ENCODE measurements at places on chromosomes 4 and X.

- DNase-seq, result no peak
These were observed 34.9 kb downstream of the SEL1L3 start for GRCh38 chr4:25827897-25828296.

DNA sequence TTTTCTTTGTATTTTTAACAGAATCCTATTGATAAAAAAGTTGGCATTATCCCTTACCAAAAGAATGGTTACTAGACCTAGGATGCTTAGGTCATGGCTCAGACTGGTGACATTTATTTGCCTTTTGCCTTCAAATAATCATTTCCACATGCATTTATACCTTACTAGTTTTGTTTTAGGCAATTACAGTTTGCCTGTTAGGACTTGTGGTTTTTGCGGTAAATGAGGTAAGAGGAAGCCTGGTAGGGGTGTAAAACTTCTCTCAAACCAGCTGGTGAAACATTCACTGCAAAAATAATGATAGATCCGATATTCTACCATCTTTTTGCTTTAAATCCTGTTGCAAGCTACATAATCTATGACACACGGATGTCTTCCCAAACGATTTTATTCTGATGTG, 12.1 kb downstream of the LAMP2 start:
- DNase-seq, result no peak

DNA sequence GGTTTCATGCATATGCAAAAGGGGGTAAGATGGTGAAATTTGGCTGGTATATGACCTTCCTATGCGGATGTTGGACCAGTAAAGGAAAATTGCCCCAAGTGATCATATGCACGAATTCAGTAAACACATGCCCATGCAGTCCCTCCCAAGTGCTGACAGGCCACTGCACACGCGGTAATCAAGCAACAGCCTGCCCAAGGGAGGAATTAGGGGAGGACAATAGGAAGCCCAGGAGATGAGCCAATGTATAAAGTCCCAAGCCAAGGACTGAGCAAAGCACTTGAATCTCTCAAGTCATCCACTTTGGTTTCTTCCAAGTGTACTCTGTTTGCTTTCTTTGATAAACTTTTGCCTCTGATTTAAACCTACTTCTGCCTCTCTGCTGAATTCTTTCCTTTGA, 21.1 kb downstream of the MAGEB16 start:
- DNase-seq, result no peak

DNA sequence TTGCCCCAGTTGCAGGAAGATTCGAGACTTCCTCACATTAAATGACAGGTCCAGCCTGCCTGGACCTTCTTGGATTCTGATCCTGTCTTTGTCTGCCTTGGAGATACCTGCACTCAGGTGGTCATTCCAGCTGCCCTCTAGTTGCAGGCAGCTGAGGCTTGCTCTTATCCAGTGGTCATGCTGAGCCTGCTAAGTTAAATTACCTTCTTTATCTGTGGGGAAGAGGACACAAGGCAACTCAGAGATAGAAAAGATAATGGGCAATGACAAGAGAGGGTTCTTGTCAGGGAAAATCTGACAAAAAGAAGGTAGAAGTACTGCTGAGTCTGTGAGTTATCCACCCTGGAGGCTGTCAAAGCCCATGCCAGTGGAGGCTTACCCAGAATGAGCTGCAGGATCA, 401.4 kb downstream of the MID1IP1 start:
- no peak for DNase-seq

DNA sequence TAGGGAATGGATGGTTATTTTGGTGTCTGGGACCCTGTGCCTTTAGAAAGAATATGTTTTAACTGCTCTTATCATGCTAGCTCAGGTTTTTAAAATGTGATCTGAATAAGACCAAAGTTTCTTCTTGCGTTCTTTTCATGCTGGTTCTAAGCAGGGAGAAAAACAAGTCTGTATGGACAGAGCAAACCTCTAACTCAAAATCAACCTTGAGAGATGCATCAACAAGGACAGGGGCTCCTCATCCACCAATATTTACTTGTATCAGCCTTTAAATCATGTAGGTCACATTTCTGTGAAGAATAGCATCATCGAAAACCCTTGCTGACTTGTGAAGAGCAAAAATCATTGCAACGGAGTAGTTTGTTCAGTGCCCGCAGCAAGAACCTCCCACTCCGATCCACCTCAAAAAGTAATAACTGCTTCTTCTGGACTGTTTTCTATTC, 1.2 kb downstream of the ATP10D start:
- DNase-seq, result no peak

GRCh38 chr4:104577405-104577804, 82.7 kb upstream of the CXXC4 start:
- DNase-seq, result no peak

DNA sequence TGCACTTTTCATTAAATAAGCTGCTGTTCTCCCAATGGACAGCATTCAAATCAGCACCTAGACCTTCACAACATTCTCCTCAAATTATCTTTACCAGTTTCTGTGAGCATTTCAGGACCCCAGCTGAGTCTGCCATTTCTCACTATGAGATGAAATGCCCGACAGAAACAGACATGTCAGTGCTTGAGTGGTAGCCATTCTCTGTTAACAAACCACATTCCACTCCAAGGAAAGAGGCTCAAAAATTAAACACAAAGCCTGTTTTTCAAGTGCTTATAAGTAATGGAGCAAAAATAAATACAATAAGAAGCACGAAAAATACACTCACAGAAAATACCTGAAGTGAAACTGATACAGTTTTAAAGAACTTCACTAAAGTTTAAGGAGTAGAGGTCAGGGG, 320.2 kb upstream of the PRPS2 start:
- no peak for DNase-seq

- no peak for DNase-seq
These were observed 2.7 kb upstream of the PHKA1 start for GRCh38 chrX:72716766-72717165.

DNA sequence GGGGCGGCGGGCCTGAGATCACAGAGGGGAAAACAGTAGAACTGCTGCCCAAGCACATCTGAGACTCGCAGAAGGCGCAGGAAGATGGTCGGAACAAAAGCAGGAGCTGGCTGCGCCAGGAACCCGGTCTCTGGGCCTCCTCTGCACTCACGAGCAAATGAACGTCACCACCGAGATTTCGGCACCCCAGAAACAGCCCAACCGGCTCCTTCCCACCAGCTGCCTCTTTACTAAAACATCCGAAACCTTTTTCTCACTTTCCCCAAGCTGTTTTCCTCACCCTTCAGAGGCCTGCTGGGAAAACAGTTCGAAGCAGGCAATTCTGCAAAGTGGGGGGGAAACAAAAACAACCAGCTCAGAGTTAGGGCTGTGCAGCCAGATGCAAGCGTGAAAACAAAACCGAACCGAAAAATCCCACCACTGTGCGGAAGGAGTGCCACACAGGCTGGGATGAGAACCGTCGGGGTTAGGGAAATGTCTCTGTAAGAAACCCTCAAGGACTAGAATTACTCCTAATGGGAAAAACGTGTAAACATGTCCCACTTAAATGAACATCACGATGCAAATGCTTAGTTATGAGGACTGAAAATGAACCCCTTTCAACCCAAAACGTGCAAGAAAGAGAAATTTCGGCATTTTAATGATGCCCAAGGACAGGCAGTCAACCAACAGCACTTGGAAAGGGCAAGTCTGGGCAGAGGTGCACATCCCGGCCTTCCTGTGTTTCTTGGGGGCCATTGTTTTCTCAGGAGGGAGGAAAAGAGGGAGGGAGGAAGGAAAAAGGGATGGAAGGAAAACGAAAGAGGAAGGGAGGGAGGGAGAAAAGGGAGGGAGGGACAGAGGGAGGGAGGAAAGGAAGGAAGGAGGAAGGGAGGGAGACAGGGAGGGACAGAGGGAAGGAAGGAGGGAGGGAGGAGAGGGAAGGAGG, 15.8 kb downstream of the DHRSX start:
- no peak for DNase-seq

- peak; percentile 26 for DNase-seq
These were observed 11.8 kb upstream of the HSD17B10 start for GRCh38 chrX:53445977-53446376.

DNA sequence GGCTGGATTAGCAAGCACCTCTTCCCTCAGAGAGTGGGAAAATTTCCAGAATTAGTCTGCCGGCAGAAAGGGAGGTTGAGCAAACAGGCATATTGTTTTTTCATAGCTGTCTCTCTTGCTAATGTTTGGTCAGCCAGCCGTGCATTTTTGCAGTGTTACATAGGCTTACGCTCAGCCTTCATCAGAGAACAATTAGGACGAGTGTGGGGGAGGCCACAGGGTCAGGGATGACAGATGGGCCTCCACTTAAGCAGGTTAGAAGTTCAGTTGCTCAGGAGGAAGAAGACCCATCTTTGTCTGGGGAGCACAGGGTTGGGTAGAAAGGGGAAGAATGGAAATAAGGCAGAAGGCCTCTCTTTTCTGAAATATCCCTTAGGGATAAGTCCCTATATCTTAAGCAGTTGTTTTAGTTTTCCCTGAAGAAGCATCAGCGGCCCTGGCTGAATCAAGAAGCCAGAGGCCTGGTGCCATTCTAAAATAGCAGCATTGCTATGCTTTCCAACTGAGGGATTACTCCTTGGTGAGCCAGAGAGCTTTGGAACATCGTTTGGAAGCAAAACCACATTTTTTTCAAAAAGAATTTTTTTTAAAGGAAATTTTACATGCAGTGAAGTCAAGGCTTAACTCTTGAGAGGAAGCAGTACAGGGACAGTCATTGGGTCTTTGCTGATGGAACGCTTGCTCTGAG, 118.8 kb downstream of the SMIM20 start:
- no peak for DNase-seq

GRCh38 chr4:85637778-85638177, 162.8 kb downstream of the ARHGAP24 start:
- no peak for DNase-seq

GRCh38 chrX:110675886-110676285, 119.7 kb downstream of the CHRDL1 start:
- DNase-seq, result no peak

DNA sequence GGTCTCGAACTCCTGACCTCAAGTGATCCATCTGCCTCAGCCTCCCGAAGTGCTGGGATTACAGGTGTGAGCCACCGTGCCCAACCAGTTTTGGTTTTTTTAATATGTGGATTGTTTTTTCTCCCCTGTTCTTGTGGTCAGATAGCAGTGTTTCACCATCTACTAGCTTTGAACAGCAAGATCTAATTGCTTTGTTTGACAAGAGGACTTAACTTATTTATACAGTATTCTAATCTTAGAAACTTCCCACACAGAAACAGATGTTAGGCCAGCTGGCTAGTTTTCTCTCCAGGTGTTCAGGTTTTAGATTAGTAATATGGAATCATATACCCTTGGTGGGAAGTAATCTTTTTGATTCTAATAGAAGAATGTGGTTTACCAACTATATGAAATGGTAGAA, 12.9 kb downstream of the ING2 start:
- no peak for DNase-seq

DNA sequence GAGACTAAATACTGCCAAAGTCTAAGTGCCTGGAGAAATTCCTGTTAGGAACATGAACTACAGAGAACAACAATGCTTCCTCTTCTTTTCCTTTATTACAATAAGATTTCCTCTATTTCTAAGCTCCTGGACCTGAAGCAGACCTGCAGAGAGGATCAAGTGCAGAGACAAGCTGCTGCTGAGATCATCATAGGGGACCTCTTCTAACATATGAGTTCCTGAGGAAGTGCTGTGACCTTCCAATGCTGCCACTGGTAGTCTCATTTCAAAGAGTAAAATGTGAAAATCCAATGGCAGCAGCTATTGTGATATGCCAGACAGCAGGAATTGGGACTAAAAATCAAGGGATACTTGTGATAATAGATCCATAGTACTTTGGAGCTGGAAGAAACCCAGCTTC, 28.0 kb downstream of the CCNG2 start:
- DNase-seq, result no peak

DNA sequence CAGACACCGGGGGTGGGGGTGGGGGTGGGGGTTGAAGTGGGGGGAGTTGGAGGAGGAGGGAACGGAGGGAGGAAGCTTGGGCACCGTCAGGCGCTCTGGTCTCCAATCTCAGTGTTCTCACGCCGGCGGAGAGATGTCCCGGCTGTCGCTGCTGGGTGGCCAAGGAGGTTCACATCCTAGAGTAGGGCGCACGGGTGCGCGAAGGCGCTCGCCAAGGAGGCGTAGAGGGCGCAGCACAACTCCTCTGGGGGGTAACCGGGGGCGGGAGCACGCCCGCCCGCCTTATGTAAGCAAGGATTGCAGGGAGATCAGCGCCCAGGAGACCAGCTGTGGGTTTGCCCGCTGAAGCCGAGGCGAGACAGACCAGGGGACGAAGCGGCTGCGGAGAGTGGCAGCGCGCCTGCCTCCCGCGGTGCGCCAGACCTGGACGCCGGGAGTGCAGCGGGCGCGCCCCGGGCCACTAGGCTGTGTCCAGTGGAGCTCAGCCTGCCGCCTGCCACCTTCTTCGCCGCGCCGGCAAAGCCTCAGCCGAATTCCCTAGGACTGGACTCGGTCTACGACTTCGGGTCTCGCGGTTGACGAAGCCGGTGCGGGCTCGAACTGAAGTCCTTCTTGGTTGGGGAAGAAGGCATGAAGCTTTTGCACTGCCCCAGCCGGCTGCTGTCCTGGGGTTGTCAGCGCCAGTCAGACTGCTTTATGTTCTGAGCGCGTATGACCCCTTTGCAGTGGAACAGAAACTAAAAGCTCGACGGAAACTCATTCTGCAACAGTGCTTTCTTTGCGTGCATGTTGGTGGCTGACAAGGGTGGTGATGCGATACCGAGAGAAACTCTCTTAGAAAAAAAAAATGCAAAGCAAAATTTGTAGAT, 707 bp upstream of the UNC5C start:
- no peak for DNase-seq

GRCh38 chr4:45409536-45409935, 683.2 kb upstream of the GNPDA2 start:
- no peak for DNase-seq

DNA sequence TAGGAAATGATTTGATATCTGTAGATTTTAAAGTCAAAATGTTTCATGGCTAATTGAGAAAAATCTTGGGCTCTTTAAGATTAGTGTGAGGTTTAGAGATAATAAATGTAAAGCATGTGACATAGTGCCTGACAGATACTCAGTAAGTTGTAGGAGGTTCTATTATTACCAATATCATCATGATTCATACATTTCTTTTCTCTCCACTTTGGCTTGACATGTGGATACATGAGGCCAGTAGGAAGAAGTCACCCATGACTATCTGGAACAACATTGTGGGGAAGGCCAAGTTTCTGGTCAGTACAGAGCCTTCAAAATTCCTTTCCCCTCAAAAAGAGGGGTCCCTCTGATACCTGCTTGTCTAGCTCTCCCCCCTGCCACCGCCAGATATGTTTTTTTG, 91.2 kb upstream of the SORBS2 start:
- no peak for DNase-seq

DNA sequence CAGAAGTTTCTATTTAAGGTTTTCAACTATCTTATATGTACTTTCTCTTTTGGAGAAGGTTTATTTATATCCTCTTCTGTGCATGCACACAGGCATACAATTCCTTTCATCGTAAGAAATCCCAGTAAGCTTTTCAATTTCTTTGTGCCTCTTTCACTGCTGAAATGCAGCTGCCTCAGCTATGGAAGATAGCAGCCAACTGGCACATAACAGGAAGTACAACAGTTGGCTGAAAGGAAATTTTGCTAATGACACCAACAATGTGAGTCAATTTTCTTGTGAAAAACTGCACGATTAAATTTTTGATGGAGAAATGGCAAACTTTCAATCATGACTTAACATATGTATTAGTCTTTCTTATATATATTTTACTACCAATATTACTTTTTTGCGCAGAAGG, 74.5 kb upstream of the PAQR3 start:
- DNase-seq, result no peak

GRCh38 chrX:47746446-47746845, 87.5 kb upstream of the UXT start:
- DNase-seq, result no peak
